AG04450 (cell line): ENCODE measurements at places on chromosomes 2 and 18.

DNA sequence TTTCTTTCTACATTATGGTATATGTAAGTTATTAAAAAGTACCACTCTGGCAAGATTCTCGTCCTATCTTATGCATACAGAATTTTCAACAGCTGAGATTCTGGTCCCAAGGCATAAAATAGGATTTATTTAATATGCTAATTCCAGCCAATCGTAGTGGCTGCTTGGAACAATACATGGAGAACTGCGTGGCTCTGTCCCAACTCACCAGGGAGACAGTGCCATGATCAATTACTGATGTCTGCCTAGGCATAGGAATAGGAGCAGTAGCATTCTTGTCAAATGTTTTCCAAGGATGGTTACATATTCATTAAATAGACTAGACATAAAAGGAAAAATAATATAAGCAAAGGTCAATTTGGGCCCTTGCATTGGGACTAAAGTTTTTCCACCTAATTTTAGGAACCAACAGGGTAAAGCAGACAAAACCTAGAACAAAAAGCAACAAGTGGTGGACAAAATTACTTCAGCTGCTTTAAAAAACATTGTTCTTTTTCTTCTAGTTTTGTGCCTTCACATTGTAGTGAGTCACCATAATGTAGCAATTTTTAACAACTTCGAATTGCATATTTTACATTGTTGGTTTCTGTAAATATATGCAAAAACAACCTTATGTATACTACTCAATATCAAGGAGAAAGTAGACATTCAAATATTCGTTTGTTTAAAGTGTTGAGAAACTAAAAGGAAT is 232.8 kb upstream of the ATP5MC3 start:
- DNase-seq, result no peak

GRCh38 chr2:27408601-27409320 is 630 bp downstream of the PPM1G start:
- no peak for DNase-seq

DNA sequence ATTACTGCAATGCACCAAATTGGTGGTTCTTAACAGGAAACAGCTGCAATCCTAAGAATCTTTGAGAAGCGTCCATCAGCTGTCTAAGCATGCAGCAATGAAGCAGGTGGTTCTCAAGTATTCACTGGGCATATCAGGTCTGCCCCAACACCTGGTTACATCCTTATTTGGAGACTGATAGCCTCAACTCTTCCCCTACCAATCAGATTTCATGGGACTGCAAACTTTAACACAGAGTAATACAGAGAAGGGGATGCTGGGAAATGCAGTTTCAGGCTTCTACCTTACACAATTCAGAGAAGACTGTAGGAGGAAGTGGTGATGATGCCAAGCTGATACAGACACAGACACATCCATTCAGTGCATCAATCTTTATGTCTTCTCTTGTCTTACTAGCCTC is 240.5 kb downstream of the BCL2 start:
- no peak for DNase-seq

DNA sequence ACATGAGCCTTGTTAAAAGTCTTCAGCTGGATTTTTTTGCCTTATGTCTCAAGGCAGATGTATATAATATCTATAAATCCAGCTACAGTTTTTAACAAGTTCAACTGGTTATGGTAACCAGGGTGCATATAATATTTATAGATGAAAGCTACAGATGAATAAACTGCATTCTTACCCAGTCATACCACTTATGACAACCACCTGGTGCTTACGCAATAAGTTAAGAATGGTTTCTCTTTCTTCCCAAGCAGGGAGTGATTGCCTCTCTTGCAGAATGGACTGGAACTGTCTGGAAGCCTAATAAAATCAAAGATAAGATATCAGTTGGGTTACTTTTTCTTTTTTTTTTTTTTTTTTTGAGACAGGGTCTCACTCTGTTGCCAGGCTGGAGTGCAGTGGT is 19.6 kb downstream of the DHX57 start:
- DNase-seq, result peak; percentile 2

DNA sequence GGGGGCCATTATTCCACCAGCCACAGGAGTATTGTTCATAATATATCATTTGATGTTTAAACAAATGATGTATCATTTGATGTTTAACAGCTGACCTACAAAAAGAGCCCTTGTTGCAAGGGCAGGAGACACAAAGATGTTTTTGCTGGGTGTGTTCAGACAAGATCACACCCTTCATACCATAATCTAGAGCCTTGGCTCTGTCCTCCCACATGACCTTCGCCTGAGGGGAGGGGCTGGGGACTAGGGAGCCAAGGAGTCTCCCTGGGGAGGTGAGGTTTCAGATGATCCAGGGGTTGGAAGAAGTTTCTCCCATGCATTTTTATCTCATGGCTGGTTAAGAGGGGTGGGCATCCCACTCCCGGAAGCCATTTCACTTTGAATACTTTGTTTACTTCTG is 33.5 kb downstream of the CDC42EP3 start:
- no peak for DNase-seq

- DNase-seq, result peak; percentile 49
Observed at GRCh38 chr2:29063646-29064345, 10.5 kb downstream of the PCARE start.

GRCh38 chr2:10905006-10905861 is 6.5 kb upstream of the KCNF1 start:
- no peak for DNase-seq

DNA sequence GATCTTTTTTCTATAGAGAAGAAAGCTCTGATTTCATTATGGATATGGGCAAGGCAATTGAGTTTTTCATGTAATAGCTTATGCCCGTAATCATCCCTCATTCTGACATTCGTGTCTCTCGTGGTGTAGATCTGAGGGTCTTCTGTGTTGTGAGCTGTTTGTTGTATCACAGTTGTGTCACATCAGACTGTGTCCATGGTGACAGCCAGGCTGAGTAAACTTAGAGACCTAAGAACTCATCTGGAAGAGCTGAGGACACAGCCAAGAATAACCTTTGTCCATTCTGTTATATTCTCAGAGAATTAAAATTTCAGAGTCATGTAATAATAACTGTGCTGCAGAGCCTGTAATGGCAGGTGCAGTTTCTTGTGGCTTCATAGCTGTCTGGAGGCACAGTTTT is 116.5 kb downstream of the ATP9B start:
- DNase-seq, result no peak

- DNase-seq, result peak; percentile 96
Observed at GRCh38 chr2:111698743-111699554, 185.0 kb downstream of the ANAPC1 start.

DNA sequence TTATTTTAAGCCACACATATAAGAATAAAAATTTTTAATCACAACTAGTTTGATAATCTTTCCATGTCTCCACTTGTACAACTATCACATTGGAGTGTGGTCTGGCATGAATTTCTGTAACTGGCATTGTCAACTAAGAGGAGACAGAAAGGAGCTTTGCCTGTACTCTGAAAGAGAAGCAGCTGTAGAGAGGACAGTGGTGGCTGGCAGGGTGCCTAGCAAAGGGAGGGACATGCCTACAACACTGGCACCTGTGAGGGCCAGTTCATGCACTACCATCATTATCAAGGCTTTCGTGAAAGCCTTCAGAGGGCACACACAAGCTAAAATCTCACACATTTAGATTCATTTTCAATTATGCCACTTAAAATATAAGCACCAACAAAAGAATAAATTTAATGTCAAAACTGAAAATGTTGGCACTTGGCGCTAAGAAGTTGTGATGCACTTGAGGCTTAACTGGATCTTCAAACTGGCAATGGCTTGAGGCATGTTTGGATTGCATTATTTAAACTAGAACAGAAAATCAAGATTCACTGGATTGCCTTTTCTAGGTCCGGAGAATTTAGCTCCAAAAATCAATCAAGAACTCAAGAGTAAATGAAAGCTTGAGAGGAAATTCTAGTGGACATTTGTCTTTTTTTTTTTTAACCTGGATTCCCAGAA is 238.6 kb downstream of the ZNF385B start:
- DNase-seq, result no peak
